ENCODE measurements at places on chromosomes 1 and 21.

DNA sequence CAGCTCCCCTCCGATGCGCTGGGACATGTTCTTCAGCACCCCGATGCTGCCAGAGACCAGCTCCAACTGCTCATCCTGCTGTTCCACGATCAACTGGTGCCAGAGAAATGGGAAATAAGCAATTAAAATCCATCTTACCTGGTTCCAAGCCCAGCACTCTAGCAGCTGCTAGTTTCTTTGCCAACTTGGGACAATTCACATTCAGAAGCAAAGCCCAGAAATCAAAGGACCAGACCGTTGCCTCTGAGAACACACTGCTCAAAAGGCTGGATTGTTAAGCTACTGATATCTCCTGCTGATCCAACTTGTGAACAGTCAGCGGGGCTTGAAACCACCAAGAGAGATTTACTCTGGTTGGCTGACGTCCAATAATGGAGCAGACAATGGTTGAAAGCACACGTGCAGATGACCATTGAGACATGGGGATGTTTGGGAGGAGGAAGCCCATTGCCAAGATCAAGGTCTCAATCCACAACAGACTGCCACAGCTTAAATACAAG lies 34.4 kb downstream of the STX6 start:
- DNase-seq = peak; percentile 5

DNA sequence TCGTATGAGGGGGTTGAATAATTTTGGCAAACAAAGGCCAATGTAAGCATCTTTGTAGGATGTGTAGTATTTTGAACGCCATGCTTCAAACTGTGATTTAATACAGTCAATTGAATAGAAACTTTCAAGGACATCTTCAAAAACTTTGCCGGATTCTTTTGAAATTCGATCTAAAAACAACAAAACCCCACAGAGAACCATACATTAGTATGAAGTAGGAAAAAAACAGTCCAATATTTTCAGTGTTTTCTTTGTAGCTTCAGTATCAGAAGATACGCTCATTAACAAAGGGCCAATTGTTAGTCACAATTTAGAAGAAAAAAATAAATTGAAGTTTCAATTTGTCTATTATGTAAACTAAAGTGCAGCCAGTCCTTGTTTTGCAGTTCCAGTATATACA lies 20.7 kb upstream of the SYNJ1 start:
- no peak for DNase-seq

DNA sequence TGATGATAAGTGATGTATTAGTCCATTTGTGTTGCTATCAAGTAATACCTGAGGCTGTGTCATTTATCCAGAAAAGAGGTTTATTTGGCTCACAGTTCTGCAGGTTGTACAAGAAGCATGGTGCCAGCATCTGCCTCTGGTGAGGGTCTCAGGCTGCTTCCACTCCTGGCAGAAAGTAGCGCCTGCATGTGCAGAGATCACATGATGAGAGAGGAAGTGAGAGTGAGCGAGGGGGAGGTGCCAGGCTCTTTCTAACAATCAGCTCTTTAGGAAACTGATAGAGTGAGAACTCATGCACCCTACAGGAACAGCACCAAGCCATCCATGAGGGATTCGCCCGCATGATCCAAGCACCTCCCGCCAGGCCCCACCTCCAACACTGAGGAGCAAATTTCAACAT lies 2.2 kb upstream of the FHAD1 start:
- no peak for DNase-seq

GRCh38 chr1:177257128-177257527 lies 86.4 kb downstream of the BRINP2 start:
- no peak for DNase-seq

DNA sequence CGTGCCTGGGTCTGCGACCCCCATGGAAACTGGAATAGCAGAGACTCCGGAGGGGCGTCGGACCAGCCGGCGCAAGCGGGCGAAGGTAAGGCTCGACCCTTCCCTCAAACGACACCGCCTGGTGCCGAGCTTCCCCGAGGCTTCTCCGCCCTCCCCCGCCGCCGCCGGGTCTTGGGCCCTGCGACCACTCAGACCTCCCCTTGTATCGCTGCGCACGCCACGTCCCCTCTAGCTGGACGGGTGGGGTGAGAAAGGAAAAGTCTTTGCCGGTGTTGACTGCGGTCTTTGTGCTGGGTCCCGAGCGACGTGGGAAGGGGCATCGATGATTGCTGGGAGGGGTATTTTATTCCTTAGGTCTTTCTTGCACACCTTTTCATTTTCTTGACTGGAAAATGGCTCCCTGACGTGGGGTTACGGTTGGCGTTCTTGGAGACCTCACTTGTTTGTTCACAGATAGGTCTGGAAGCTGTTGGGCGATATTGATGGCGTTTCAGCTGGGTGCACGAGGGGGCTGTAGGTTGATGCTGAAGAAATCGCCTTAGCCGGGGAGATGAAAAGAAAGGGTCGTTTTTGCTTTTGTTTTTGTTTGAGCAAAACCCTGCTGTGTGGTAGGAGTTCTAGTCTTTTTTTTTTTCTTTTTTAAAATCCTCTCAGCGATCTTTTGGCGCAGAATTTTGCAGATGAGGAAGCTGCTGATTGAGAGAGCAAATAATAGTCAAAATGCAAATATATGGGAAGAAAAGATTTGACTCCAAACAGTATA lies 776 bp downstream of the KDM1A start:
- DNase-seq = peak; percentile 26

DNA sequence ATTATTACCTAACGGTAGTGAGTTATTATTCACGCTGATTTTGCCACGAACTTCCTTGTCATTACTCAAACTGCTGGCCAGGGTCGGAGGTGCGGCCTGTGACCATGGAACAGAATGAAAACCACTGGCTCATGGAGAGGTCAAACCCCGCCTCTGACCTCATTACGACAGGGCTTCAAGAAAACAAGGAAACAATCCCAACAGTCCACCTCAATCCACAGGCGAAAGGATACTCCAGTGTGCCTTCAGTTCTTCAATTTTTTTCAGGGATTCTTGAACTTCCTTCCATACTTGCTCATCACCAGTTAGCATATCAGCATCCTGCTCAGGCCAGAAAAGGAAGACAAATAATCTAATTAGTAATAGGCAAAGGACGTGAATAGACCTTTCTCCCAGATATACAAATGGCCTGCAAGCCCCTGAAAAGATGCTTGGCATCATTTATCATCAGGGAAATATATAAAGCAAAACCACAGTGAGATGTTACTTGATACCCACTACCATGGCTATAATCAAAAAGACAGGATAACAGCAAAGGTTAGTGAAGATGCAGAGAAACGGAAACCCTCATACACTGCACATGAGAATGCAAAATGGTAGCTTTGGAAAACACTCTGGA lies 643.4 kb downstream of the SMYD3 start:
- DNase-seq = no peak

DNA sequence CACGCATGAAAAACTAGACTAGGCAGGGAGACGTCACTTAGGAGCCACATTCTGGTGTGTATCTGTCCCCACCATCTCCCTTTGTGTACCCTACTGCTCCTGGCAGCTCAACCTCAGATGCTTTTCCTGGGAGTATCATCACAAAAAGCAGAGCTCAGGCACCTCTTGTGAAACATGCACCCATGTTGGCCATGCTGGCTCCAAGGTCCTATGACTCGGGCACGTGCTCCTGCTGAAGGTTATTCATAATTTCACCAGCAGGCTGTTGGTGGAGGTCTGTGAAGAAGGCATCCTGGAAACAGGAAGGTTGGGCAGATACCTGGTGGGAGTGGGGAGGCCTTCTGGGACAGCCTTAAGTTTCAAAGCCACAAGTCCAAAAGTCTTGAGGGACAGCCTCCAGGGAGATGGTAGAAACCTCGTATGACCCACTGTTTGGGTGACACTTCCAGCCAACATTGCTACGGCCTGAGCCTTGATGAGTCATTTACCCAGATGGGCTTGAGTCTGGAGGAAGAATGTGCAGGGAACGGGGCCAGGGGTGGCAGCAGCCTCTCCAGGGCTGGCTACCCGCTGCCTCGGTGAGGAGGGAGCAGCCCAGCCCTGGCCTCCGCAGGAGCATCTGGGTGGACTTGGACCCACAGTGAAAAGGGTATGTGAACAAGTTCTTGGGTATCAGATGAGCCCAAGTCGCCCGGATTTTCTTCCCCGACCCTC lies 75.8 kb downstream of the PGBD5 start:
- no peak for DNase-seq

DNA sequence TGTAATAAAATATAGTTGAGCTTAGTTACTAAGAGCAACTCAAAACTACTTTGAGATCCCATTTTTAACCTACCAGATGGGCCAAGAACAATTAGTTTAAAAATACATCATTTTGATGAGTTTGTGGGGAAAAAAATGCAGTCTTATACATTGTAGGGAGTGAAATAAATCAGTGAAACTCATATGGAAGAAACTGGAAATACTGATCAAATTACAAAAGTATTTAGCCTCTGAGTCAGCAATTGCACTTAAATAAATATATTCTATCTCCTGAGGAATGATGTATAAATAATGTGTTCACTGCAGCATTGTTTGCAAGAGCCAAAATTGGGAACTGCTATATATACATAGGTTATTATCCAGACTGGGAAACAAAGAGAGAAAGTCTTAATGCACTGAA lies 4.6 kb upstream of the SMCP start:
- DNase-seq = no peak

- DNase-seq = no peak
Measured at GRCh38 chr21:34635307-34635706, 20.4 kb upstream of the RCAN1 start.

GRCh38 chr1:101293461-101294051 lies 56.7 kb downstream of the S1PR1 start:
- no peak for DNase-seq

DNA sequence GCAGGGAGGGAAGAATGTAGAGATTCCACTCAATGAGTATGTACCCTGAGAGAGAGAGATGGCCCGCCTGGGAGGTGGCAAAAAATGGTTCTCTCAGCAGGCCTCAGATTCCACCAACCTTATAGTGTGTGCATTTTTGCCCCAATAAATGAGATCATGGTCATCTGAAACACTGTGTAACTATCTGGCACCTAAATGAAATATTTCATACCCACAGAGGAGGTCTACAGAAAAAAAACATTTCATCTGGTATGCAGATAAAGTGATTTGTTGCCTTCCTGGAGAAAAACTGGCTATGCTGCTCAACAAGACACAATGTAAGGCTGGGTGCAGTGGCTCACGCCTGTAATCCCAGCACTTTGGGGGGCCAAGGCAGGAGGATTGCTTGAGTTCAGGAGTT lies 4.9 kb downstream of the TMCO2 start:
- DNase-seq = no peak

GRCh38 chr1:19800076-19800804 lies 524 bp upstream of the TMCO4 start:
- DNase-seq = no peak

GRCh38 chr1:115242543-115242942 lies 95.5 kb downstream of the NGF start:
- DNase-seq = no peak

DNA sequence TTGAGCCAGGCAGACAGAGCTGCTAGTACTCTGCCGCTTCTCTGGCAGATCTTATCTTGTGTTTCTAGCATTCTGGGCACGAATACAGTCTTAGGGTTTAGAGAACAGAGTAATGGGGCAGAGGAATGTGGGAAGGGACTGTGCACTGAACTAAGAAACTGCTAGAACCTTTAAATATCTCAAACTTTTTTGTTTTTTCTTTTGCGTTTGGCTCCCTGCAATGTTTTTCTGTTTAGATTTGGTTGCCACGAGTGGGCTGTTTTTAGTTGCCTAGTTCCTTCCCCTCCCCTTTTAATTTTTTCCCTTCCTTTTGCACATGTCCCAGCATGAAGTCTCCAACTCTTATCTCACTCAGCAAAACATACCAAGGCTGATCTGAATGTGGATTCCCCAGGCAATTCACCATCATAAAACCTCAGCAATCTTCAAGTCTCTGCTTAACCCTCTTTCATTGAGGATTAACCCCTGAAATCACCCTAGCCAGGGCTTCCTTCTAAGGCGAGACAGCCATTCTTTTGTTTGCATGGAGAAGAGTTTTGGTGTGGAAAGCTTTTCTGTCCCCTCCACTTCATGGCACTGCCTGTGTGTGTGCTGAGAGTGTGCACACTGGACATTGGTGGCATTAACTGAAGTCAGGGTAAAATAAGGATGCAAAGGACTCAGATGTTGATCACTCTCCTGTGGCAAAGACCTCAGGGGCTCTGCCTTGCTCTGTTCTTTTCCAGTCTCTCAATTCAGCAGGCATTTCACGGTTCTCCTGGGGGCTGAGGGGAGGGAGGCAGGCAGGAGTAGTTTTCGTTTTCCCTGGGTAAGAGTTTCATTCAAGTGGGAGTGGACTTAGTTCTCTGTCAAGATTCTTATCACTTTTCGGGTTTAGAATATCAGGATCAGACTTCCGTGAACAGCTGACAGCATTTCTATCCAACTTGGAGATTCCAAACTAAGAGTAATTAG lies 2.8 kb upstream of the ATF3 start:
- DNase-seq = no peak

- no peak for DNase-seq
Measured at GRCh38 chr1:151701515-151701914, 15.1 kb downstream of the CELF3 start.

- DNase-seq = no peak
Measured at GRCh38 chr1:229848752-229849677, 218.0 kb upstream of the GALNT2 start.

DNA sequence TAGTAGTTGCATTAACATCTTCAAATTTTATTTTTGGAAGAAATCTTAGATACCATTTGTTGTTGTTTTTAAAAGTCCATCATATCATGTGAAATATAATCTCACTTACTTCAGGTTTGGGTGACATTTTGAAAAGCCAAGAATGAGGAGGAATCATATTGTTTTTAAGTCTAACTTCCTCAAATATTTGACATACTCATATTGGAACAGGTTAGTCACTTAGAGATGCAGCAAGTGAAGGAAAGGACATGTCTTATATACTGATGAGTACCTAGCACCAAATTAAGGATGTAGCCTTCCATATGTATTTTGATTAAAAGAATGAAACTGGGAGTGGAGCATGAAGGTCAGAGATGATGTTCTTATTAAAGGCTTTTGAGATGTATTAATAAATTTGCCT lies 23.9 kb downstream of the GBP2 start:
- DNase-seq = no peak

DNA sequence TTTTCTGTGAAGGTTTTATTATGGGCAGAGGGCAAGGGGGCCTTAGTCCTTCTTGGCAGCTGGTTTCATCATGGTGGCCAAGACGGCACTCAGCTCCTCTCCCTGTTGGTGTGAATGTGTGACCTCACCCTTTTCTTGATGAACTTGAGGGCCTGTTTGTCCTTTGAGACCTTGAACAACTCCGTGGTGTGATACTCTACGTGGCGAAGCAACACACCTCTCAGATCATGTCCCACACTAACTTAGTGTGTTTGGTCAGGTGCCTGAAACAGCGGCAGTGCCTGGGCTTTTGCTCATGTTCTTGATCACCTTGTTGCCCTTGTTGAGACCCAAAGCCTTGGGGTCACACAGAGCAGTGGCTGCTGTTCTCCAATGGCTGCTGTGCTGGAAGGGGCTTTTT lies 13.4 kb downstream of the L1TD1 start:
- no peak for DNase-seq
